D341Med (cell line): ENCODE measurements at places on chromosomes 5 and 9.

GRCh38 chr5:140322751-140323731, 20.1 kb upstream of the PFDN1 start:
- no peak for DNase-seq

GRCh38 chr9:93033531-93033930, 25.0 kb upstream of the SUSD3 start:
- no peak for DNase-seq

DNA sequence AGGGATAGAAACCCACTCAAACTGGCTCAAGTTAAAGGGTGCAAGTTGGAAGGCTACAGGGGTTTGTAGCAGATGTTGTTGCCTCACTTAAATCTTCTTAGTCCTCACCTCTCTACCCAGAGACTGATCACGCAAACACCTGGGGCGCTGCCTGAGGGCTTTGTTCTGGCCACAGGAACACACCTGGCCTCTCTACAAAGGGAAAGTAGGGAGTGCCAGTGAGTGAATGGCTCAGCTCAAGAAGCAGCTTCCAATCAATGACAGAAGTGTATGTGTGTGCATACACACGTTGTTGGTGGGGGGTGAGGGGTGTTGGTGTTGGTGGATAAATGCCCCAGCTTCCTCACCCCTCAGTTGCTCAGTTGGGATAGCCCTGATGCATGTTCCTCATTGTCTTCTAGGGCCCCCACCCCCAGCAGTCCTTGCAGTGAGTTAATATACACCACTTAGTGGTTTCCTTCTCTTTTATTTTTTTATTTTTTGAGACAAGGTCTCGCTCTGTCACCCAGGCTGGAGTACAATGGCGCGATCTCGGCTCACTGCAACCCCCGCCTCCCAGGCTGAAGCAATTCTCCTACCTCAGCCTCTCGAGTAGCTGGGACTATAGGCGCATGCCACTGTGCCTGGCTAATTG, 30.6 kb upstream of the CTNNA1 start:
- no peak for DNase-seq

GRCh38 chr5:102421647-102422046, 77.2 kb downstream of the SLCO6A1 start:
- DNase-seq = no peak

- DNase-seq = no peak
Observed at GRCh38 chr5:93941897-93942296, 200.5 kb upstream of the POU5F2 start.

GRCh38 chr5:42377496-42377895, 45.7 kb upstream of the GHR start:
- DNase-seq = no peak

- no peak for DNase-seq
Observed at GRCh38 chr9:555493-555892, 286.0 kb upstream of the DMRT1 start.

DNA sequence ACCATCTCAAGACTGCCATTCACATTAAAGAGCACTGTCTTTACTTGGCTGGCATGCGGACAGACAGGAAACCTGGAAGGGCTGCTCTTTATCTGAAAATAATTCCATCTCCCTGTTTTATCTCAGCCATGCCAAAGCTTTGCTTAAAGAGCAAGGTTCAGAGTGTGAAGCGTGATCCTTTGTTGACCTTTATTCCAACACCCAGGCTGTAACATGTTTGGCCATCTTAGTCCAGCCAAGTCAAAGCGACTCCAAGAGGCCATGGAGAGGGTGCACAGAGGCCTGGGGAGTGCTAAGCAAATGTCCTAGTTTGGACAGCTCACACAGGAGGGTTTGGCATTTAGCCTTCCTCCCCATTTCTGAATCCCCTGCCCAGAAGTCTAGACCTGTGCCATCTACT, 194.7 kb downstream of the PJA2 start:
- no peak for DNase-seq

DNA sequence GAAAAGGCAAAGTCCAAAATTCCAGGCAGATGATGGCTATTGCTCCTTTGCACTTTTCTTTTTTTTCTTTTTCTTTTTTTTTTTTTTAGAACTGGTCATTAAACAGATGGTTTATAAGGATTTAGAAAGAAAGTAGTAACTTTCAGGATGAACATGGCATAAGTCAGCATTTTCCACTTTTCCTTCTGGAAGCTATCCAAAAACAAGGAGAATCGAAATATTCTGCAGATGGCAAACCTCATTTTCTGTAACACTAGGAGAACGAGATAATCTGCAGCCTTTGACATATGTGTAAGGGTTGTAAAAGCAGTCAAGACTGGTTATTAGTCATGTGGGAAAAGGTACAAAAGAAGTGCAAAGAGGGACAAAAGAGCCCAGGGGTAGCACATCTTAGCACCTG, 69.1 kb upstream of the PUM3 start:
- no peak for DNase-seq
